Panc1 (cell line): ENCODE measurements at places on chromosomes 1 and 21. TPM values are rescaled to one million over a fixed set of nuclear protein-coding genes. Genes with fewer than 3 reads are reported as not detected.

The IVL gene
- not detected for total RNA-seq

The S100A12 gene
- not detected for total RNA-seq

The SLC44A3 gene
- 1.3 TPM for total RNA-seq

The B4GALT3 gene
- 28.6 TPM for total RNA-seq

The NDUFS2 gene
- total RNA-seq = 94.9 TPM

- DNase-seq = no peak
Observed at GRCh38 chr1:23896491-23896890, 16.7 kb downstream of the CNR2 start.

DNA sequence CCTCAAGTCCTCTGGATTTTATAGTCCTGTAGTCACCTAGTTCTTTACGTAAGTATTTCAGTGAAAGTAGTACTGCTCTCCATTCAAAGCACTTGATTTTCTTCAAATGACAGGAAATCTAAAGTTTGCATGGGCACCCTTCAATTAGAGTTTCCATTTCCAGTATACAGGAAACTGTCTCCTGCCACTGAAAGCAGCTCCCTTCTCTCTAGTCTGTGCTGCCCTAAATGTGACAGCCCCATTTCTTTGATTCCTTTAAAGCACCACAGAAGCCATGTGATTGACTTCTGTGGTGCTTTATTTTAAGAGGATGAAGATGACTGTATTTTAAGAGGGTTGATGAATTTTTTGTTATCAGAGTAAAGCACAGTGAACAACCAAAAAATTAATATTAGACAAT, 226.1 kb downstream of the DNAH14 start:
- DNase-seq = no peak

DNA sequence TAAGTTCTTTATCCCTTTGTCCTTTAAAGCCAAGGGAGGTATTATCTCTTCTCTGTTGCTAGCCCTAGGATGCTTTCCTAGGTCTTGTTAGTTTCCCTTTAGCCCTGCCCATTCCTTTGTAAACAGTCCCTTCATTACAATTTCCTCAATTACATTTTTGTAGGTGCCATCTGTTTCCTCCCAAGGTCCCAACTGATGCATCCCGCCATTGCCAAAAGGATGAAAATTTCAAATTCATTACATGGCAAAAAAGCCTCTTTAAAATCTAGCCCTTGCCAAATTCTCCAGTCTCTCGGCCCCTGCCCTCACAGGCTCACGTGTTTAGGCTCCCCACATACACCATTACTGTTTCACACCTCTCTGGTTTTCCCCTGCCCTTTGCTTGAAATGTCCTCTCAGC, 151.9 kb upstream of the C1orf87 start:
- no peak for DNase-seq

DNA sequence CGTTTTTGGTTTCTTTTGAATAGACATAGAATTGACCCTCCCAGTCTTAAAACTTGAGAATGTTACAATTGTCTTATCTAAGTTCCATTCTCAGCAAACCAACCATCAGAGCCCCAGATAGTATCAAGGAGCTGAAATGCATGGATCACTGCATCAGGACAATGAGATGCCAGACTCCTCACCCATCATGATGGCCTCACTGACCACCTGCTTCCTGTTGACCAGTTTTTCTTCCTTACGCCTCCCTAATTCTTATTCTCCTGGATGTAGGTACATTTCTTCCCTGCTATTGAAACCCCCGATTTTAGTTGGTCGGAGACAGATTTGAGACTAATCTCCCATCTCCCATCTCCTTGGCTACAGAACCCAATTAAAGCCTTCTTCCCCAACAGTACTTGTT, 17.7 kb downstream of the MATN1 start:
- DNase-seq = no peak

- DNase-seq = no peak
Observed at GRCh38 chr1:42737257-42737656, 2.8 kb downstream of the CLDN19 start.

GRCh38 chr1:60978421-60979357, 103.7 kb upstream of the NFIA start:
- peak; percentile 10 for DNase-seq

- DNase-seq = no peak
Observed at GRCh38 chr1:10113501-10113900, 80.7 kb downstream of the UBE4B start.

- no peak for DNase-seq
Observed at GRCh38 chr1:165629848-165630628, 996 bp upstream of the MGST3 start.

- DNase-seq = no peak
Observed at GRCh38 chr1:2585318-2586092, 1.1 kb upstream of the PRXL2B start.

DNA sequence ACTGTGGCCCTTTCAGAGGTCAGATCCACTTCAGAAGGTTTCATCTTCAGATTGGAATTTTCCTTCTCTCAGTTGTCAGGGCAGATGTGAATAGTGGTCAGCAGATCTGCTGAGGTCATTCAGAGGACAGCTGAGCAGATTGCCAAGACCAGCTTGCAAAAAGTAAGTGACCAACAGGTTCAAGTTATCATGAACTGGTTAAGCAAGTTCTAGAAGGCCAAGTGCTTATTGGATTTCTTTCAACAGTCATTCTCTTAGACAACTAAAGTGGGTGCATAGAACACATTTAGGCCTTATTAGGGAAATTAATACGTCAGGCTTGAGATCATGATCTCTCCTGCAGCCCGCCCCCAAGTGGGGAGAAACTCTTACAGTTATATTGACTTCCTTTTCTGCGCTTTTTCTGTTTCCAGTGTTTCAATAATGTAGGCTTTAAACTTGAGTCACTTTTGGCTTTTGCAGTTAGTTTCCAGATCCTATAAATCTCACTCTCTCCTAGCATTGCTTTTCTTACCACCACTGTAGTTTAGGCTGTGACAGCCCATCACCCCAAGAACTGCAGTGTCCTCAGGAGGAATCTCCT, 96.4 kb downstream of the C1orf21 start:
- no peak for DNase-seq

- DNase-seq = no peak
Observed at GRCh38 chr1:157993147-157993917, at the start of gene KIRREL1. Gene KIRREL1 (plus strand): TSS chr1:157993645. CDS start chr1:157993677, 32 bp downstream.

GRCh38 chr1:115324649-115325420, 13.2 kb downstream of the NGF start:
- DNase-seq = no peak

GRCh38 chr1:60903591-60903990, 178.8 kb upstream of the NFIA start:
- no peak for DNase-seq

DNA sequence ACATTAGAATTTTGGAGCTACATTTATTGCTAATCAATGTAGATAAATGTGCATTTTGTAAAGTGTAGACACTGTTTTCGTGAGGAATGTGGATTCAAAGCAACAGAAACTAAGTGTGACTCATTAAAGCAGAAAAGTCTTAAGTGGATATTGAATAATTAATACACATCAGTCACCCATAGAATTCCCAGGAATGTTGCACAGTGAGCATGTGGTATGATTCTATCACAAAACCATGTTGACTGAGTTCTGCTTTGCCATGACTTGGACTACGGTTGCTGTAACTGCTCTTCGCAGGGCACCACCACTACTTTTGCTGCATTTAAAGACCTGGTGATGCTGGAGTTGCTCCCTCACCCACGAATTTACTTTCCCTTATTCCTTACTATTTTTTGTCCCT, 471.8 kb downstream of the KCNT2 start:
- DNase-seq = no peak

- no peak for DNase-seq
Observed at GRCh38 chr1:61748566-61748965, 6.3 kb downstream of the PATJ start.

DNA sequence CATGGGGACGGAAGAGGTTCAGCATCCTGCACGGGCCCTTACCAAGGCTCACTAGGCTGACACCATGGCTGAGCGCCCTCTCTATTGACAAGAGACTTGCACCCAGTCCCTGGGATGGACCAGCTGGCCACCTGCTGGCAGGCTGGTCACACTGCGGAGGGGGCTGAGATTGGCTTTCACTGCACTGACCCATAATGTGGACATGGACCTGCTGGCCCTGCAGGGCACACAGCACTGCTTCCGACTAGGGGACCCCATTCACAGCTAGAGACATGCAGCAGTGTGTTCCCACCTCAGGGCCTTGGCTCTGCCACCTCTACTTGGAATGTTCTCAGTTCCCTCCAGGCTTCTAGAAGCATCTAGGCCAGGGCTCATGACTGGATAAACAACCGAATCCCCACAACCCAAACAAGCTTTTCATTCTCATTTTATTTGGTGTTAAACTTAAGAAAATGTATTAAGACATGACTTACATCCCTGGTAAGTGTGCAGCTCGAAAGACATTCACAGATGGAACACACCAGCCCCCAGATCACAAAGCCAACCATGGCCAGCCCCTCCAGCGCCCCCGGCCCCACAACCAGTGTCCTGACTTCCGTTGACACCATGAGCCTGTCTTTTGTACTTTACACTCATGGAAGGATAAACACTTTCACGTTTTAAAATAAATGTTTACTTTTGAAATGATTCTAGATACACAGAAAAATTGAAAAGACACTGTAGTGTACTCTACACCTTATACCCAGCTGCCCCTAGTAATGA, 9.3 kb upstream of the SRARP start:
- no peak for DNase-seq
